ENCODE measurements at places on chromosomes 13 and 19.
A peak's percentile ranks its signal among the peaks of the same experiment; 100 is the strongest.

GRCh38 chr19:32917616-32917996, 48.0 kb upstream of the SLC7A9 start:
- DNase-seq, result no peak

- no peak for DNase-seq
These were observed 21.0 kb downstream of the LTBP4 start for GRCh38 chr19:40621966-40622772.

- no peak for DNase-seq
These were observed 2.3 kb upstream of the LGALS7B start for GRCh38 chr19:38786572-38787265.

DNA sequence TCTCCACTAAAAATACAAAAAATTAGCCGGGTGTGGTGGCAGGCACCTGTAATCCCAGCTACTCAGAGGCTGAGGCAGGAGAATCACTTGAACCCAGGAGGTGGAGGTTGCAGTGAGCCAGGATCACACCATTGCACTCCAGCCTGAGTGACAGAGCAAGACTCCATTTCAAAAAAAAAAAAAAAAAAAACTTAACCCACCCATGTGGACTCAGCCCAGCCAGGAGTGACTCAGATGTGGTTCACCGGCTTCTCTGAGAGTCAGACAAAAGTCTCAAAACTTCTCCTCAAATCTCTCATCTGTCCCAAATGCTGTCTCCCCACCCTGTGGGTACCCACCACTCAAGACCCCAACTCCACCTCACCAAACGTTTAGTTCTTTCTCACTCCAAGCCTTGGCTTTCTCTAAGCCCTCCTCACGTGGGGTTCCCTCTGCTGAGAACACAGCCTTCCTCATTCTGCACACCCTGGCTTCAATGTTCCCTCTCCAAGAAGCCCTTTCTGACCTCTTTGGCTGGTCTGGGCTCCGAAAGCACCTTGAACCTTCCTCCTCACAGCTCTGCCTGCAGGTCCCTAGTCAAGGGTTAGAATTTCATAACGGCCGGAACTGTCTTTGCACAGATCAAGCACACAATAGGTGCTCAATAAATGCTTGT, 11.1 kb upstream of the RAB3A start:
- DNase-seq, result no peak

- no peak for DNase-seq
These were observed 1366.2 kb upstream of the PCDH20 start for GRCh38 chr13:62781866-62782265.

GRCh38 chr19:56086671-56087430, 34.2 kb downstream of the ZNF787 start:
- no peak for DNase-seq

DNA sequence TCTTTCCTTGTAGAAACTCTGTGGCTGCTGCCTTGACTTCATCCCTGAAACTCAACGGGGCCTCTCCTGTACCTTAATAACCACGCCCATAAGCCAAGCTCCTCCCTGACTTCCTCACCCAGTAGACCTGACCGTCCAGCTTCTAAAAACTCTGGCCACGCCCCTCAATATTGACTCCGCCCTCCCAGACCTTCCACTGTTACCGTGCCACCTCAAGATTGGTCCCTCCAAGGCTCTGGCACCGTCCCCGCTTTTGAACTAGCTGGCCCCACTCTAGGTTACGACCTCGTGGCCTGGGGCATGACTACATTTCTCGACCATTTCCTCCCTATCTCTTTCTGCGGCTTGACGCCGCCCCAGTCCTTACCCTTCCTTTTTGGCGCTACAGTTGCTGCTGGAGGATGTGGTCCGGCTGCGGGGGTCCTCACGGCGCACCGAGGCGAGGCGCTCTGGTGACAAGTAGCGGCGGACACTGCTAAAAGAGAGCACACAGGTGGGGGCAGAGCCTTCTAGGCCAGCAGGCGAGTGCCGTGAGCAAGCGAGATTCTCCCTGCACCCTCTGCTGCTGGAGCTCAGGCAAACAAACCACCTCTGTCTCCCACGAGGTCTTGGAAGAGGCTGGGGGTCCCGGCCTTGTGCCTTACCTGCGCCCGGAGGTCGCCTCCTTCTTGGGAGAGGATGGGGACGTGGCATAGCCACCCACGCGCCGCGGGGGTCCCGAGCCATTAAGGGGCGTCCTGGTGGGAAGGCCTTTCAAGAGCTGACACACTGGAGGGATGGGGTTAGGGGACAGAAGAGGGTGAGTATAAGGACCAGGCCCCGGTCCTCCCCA, 2.3 kb upstream of the EML2 start:
- DNase-seq, result peak; percentile 38

DNA sequence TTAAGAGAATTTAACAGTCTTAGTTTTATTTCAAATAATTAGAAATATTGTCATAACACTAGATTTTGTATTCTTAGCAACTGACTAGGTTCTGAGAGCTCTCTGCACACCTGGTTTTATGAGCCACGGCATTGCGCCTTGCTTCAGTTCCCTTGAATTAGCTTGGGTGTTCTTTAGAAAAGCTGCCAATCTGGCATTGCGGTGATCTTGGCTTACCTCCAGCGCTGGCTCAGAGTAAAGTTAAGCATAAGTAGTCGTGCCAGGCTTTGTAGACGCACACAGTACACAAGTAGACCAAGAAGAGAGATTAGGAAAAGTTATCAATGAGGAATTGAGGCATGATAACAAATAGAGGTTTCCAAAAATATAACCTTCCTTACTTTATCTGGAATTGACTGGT, 45.7 kb downstream of the TPP2 start:
- DNase-seq, result no peak

DNA sequence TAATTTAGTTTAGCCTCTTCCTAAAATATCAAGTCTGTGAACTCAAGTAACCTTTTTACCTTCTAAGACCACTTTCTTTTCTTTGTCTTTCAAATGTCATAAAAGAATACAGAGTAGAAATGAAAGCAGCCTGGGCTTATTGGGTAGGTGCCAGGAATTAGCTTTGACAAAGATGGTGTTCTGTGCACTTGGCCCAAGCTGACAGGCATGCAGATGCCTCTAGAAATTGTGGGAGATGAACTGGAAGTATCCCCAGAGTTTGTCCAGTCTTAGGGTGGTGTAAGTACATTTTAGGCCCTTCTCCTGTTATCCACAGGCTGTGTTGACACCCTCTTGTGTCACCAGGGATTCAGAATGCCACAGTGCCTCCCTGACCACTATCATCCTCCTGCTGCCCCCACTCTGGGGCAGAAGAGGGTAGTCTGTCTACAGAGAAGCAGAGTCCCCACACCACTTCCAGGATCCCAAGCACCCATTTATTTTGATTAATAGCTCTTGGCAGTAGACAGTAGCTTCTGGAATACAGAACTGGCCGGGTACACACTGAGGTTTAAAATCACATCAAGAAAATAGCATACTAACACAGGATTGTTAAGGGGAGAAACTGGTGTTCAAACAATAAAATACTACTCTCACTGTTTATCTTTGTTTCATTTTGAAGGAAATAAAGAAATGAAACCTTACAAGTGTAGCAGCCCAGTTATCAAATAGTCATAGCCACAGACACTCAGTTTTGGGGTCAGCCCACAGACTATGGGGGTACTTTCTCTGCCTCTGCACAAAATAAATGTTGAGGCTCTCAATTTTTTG, 343.2 kb downstream of the KCNRG start:
- no peak for DNase-seq

Data from T-cell (primary cell).